ENCODE measurements at places on chromosomes 6 and 20. TPM values are rescaled to one million over a fixed set of nuclear protein-coding genes. Genes with fewer than 3 reads are reported as not detected.

Gene SPATA25
- total RNA-seq, result 0.97 TPM

Gene COL19A1
- not detected for total RNA-seq

Gene CGA
- not detected for total RNA-seq

Gene PRDM13
- not detected for total RNA-seq

Gene TRAPPC3L
- under 0.01 TPM for total RNA-seq

Gene HRH3
- total RNA-seq, result not detected

Data from epithelial cell of umbilical artery (primary cell).